ENCODE measurements at places on chromosomes 16 and 17.

DNA sequence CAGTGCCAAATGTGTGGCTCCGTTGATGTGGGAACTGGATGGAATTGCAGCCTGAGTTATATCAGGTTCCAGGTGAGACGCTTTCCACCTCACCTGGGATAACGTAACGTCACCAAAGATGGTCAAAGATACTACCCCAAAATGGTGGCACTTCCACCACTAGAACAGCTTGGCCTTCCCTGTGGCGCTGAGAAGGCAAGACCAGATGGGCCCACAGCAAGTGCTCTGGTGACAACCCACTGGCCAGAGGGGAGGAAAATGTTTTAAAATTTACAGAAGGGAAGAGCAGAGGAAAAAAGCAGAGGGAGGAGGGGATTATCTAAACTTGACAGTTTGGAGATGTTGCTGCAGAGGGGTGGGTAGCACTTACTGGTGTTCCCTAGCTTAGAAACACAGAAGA is 7.5 kb upstream of the ITGA2B start:
- no peak for DNase-seq

- DNase-seq, result no peak
Measured at GRCh38 chr17:7204828-7205461, 14.7 kb downstream of the DLG4 start.

DNA sequence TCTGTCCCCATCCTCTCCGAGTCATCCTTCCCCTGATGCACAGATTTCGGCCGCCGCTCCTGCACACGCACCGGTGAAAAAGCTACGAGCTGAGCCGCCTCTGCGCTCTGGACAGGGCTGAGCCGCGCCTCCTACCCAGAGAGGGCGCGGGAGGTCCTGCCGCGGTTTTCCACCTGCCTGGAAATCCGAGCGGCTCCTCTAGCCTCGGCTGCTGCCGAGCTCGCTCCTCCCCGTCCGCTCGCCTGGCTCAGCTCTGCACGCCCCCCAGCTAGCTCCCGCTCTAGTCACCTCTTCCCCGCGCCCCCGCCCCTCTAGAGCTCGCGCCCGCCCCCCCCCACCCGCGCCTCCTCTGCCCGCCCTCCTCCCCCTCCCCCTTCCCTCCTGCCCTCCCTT is 198 bp upstream of the SHISA9 start:
- DNase-seq, result no peak

GRCh38 chr16:10521681-10522274 is 58.6 kb downstream of the EMP2 start:
- no peak for DNase-seq

GRCh38 chr16:11556945-11557720 is 29.6 kb downstream of the LITAF start:
- no peak for DNase-seq

- no peak for DNase-seq
Measured at GRCh38 chr17:2700491-2701141, 10.9 kb downstream of the CLUH start.

GRCh38 chr16:30724641-30725417 is 23.4 kb upstream of the PHKG2 start:
- no peak for DNase-seq

GRCh38 chr17:58333736-58334207 is 5.2 kb upstream of the TSPOAP1 start:
- DNase-seq, result no peak

- no peak for DNase-seq
Measured at GRCh38 chr16:11334831-11335404, 10.3 kb upstream of the RMI2 start.

- DNase-seq, result no peak
Measured at GRCh38 chr17:78313735-78314648, 45.9 kb downstream of the SOCS3 start.

DNA sequence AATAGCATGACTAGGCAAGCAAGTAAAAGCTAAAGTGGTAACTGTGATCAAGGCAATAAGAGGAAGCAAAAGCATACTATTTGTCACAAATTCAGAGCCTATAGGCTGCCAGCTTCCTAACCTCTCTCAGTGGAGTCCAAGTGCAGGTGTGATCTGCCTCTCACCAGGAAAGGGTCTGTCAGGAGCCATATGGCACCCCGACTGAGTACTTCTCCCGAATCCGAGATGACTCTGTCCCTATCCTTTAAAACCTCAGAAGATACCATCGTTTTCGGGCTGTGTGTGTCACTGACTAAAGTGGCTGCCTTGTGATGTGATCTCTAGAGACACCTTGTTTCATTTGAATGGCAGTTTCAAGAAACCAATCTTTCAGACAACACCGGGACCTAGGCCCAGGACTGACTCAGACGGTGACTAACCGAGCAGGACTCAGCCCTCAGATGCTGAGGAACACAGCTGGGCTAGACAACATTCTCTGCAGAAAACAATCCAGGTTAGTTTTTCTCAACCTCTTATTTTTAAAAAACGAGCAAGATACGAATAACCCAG is 63.6 kb downstream of the SMG6 start:
- peak; percentile 60 for DNase-seq

DNA sequence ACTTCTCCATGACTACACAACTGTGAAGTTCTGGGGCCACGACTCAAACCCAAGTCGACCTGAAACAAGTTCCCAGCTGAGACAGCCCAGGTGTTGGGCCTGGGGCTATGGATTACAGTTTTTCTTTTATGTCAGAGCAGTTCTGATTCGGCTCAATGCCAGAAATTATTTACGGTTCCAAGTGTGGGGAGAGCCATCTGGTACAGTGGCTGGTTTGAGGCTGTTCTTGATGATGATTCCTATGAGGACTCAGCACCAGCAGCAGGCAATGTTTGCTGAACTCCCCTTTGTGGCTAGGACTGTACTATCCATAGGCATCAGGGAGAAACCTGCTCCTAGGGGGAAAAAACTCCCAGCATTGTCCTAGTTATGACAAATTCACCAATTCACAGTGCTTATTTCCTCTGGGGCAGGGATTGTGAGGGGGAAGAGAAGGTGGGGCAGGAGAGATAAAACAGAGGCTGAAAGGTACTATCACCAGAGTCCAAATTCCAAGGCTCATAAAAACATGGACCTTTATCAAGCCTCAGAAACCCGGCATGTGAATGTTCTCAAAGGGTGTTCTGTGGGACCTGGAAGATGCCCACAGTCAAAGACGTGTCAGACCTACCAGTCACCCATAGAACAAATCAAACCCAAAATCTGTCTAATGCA is 18.2 kb upstream of the CMTM4 start:
- no peak for DNase-seq

GRCh38 chr16:85314512-85314971 is 202.3 kb upstream of the CIBAR2 start:
- DNase-seq, result no peak

Measured in epithelial cell of prostate (primary cell).